ENCODE measurements at places on chromosomes 2 and 18.

DNA sequence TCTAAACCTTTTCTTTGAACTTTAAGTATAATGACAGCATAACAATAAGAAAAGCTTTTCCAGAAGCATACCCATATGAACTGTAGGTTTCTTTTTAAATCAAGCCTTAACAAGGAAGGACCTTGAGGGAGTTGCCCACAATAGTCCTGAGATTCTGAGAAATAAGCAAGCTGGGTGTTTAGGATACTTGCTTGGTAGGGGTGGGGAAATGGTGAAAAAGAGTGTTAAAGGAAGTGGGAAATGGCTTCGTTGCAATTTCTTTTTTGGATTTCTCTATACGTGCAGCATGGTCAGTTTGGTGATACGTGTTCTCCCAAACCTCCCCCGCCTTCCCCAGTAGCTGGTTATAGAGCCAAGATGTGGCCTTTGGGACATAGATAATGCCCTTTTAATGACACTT lies 17.2 kb downstream of the INSIG2 start:
- DNase-seq, result no peak

GRCh38 chr2:224885836-224886547 lies 156.3 kb downstream of the DOCK10 start:
- peak; percentile 89 for DNase-seq

- peak; percentile 14 for DNase-seq
Observed at GRCh38 chr2:62071126-62071598, 124.8 kb upstream of the B3GNT2 start.

- DNase-seq, result no peak
Observed at GRCh38 chr2:47069628-47070154, 85.4 kb downstream of the STPG4 start.

DNA sequence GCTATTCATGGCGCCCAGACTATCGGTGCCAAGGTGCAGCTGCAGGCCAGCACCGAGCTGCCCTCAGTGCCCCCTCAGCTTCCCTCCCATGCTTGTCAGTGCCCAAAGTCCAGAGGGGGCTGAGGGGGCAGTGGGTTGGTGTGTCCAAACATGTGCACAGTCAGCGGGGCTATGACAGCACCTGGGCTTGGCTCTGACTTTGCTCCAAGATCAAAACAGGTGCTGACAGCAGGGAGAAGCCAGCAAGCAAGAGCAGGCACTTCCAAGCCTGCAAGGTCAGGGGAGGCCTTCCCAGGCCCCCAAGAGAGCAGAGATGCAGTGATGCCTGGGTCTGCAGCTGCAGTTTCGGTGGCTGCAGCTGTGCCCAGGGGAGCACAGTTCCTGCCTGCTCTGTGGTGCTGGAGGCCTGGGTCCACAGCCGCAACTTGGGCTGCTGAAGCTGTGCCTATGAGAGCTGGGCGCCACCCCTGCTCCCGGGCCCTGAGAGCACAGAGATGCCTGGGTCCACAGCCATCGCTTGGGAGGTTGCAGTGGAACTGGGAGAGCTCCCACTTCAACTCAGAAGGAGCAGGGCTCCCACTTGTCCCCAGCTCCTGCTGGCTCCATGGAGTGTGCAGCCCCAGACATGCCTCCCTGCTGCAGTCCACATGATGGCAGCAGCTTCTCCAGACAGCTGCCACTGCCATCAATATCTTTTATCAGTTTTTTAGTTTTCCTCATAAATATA lies 775.3 kb upstream of the POU3F3 start:
- no peak for DNase-seq

DNA sequence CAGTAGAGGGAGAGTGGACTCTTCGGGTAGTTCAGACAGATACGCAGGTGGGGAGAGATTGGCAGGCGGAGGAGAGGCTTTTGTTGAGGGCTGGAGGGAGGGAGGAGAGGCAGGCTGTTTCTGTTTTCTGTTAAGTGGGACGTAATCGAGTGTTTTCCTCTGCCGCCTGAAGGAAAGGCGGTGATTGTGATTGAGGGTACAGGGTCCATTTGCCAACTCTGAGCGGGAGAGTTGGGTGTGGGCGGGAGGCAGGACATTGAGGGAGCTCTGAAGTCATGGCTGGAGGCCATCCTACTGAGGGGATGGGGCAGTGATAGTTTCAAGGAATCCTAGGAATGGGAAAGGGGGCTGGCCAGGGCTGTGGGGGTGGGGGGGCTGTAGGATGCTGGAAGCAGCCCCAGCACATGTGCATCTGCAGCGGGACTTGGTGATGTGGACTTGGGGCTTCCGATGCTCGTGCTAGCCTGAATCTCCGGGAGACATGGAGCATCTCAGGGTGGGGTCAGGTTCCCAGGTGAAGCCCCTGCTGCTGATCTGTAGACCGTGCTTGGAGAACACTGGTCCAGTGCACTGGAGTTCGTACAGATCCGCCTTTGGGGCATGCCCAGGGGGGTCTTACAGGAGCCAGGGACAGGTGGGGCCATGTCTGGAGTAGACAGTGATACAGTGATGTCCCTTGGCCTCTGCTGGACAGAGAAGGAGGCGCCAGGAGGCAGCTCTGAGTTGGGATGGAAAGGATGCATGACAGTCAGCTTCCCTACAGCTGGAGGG lies 167.5 kb downstream of the AGAP1 start:
- DNase-seq, result no peak

- DNase-seq, result no peak
Observed at GRCh38 chr2:223880796-223881195, 43.4 kb upstream of the AP1S3 start.

GRCh38 chr18:41444943-41445342 lies 510.1 kb upstream of the PIK3C3 start:
- no peak for DNase-seq

DNA sequence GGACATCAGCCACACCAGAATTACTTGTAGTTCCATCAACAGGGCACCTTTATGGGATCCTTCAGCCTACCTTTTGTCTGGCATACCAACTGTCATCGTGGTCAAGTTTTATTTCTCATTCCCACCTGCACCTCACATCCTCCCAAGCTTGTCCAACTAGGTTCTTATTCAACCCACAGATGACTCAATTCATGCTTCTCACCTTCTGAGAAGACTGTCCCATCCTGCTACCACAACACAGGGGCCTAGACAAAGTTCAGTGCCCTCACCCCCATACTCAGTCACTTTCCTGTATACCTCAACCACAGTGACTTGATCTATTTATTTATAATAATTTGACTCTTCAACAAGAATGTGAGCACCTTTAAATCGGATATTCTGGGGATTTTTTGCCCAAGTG lies 114.4 kb upstream of the ACVR1C start:
- no peak for DNase-seq

DNA sequence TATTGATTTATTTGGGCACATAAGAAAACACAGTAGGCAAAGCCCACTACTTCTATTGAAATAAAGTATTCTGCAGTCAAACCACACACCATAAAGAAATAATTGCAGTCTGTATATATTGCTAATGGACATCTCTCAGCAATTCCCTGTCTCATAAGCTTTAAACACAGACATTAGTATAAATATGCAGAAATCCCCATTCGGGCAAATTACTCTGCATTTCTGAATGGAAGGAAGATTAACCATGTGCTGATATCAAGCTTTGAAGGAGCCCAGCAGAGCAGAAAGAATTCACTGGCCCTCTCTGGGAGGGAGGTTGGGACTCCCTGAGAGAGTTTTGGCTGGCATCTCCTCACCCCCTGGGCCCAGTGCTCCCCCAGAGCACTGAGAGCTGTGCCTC lies 269.6 kb downstream of the ATAD2B start:
- DNase-seq, result no peak

GRCh38 chr18:55334875-55335274 lies 253.1 kb downstream of the TCF4 start:
- DNase-seq, result no peak

Measured in cardiac fibroblast (primary cell).